HT-29 (cell line): ENCODE measurements at places on chromosomes 2 and 18. TPM values are rescaled to one million over a fixed set of nuclear protein-coding genes. Genes with fewer than 3 reads are reported as not detected.

- no peak for DNase-seq
These were observed 79.3 kb downstream of the DDX1 start for GRCh38 chr2:15670981-15671380.

DNA sequence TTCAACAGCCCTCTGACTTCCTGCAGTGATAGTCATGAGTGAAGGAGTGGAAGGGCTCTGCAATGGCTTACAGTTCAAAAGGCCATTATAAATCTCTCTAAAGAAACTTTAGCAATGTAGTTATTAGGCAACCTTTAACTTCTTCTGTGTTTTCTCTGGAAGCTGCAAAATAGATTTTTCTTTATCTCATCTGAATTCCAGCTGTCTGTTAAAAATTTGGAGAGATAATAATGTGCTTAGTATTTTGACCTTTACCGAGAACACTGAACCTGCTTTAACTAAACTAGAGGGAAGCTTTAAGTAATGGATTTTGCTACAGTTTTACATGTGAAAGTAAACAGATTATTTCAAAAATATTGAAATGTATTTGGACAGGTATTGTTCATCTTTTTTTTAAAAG lies 847.9 kb downstream of the ERBB4 start:
- no peak for DNase-seq

- no peak for DNase-seq
These were observed 5.8 kb downstream of the IL37 start for GRCh38 chr2:112916625-112917247.

GRCh38 chr2:110997331-110998045 lies 123.2 kb upstream of the BCL2L11 start:
- DNase-seq: no peak

DNA sequence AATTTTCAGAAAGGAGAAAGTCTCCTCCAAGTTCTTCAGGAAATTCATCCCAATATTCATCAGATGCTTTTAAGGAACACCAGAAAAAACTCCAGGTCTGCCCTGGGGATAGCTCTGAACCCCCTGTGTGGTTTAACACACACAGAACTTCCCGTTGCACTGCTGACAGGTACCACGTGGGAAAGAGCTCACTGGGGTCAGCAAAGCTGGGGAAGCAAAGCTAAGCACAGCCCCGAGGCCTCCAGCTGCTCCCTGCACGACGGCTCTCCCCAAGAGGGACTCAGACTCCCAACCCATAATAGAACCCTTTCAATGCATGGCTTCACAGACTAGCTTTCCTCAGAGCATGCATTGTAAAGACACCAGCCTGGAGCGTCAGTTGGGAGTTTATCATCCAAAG lies 28.0 kb downstream of the ADI1 start:
- no peak for DNase-seq

DNA sequence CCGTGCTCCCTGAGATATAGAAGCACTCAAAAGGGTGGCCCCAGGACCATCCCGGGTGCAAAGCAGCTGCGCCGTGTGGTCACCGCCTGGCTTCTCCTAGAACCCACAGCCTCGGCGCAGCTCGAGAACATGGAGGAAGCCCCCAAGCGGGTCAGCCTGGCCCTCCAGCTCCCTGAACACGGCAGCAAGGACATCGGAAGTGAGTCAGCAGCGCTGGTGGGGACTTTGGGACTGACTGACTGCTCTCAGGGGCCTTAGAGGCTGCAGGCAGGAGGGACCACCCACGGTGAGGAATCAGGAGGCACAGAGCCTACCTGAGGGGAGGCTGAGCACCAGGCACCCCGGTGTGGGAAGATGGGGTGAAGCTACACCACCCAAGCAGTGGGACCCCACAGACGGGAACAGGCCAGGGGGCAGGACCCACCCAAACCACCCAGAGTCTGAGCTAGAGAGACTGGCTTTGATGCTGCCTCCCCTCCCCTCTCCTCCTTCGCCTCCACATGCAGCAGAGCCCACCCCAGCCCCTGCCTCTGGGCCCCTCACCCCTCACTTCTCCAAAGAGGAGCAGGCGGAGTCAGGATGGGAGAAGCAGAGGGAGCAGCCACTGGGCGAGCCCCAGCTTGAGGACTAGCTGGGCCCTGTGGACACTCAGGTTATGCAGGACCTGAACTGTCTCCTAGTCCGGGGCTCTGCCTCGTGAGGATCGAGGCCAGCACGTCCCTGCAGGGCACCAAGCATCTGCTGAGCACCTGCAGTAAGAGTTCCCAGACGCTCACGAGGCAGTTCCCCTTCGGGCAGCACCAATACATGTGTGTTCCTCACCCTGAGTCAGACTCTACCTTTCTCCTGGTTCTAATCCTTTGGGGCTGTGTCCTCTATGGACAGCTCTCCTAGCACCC lies 28.7 kb downstream of the MTERF4 start:
- DNase-seq: no peak

DNA sequence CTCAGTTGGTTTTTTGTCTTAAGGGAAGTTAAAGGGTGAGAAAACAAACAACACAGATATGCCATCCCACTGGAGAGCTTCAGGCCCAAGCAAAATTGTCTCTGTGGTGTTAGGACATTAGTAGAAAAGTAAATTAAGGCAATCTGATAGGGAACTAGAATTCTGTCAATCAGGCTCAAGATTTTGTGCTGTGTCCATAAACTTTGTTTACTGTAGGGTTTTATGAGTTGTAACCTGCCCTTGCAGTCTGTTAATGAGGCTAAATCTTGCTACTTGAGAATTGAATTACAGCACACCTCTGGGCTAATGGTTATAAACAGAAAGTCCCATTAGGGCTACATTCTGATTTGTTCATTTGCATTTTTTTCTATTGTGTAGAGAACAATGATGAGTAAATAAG lies 78.0 kb upstream of the OTX1 start:
- peak; percentile 20 for DNase-seq

GRCh38 chr2:121992700-121993099 lies 237.2 kb downstream of the TSN start:
- no peak for DNase-seq

DNA sequence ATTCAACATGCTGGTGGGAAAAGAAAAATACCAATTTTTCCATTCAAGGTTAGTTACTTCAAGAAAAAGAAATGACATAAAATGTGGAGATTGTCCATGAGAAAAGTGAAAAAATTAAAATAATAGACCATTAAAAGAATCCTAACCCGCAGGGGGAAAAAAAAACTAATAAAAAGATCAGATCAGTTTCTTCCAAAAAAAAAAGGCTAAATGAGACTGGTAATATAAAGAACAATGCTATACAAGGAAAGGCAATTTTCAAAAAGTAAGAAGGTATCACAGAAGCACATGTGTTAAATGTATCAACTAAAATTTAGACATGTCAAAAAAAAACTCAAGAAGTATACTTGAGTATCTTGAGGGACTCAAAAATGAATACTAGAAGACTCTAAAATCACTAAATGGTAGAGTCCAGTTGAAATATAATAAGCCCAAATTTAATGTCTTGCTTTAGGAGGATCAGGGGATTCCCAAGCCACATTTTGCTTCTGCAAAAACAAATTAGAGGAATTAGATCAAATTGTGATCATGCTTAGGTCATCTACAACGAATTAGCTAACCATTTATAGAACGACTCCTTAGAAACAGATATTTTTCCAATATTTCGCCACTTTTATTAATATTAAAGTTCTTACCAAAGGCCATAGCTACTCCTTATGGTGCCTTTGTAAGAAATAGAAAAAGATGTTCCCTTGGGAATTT lies 35.8 kb upstream of the GLS start:
- no peak for DNase-seq

GREB1 gene
- 0.03 TPM in 1 of 2 replicates, not detected in the other for total RNA-seq

- DNase-seq: no peak
These were observed 112.7 kb upstream of the SPATS2L start for GRCh38 chr2:200193791-200194190.

GRCh38 chr2:136324966-136325365 lies 207.0 kb upstream of the CXCR4 start:
- no peak for DNase-seq

SLC38A11 gene
- 5.3 and 6.8 TPM in 2 replicates for total RNA-seq

DIPK1C gene
- total RNA-seq: 0.05 TPM in 1 of 2 replicates, not detected in the other

- DNase-seq: peak; percentile 41
These were observed 166.6 kb downstream of the RNF144A start for GRCh38 chr2:7083580-7084509.

ZNF892 gene
- not detected in 2 replicates for total RNA-seq

GRCh38 chr18:24060644-24061043 lies 46.1 kb downstream of the TTC39C start:
- DNase-seq: no peak
